EL (cell line): ENCODE measurements at places on chromosomes 11 and 22.
A peak's percentile ranks its signal among the peaks of the same experiment; 100 is the strongest.

DNA sequence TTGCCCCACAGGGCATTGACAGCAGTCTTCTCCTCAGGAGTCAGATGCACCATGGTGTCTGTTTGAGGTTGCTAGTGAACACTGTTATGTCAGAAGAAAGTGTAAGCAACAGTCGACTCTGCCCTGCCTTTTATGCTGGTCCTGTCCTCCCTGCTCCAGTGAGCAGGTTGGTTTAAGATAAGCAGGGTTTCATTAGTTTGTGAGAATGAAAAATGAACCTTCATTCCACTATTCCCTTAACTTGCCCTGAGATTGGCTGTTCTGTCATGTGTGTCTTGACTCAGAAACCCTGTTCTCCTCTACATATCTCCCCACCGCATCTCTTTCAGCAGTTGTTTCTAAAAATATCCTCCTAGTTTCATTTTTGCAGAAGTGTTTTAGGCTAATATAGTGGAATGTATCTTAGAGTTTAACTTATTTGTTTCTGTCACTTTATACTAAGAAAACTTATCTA, at the start of gene HBD:
HBD (minus strand) TSS at position 103 of the 454 bp plus-strand sequence; CDS start at position 53, 50 bp downstream.
- peak; percentile 18 for DNase-seq

- no peak for DNase-seq
Observed at GRCh38 chr11:124935548-124936514, at the start of gene HEPACAM. TSS of gene HEPACAM (minus strand) at chr11:124936047. CDS start at chr11:124936006, 41 bp downstream.

DNA sequence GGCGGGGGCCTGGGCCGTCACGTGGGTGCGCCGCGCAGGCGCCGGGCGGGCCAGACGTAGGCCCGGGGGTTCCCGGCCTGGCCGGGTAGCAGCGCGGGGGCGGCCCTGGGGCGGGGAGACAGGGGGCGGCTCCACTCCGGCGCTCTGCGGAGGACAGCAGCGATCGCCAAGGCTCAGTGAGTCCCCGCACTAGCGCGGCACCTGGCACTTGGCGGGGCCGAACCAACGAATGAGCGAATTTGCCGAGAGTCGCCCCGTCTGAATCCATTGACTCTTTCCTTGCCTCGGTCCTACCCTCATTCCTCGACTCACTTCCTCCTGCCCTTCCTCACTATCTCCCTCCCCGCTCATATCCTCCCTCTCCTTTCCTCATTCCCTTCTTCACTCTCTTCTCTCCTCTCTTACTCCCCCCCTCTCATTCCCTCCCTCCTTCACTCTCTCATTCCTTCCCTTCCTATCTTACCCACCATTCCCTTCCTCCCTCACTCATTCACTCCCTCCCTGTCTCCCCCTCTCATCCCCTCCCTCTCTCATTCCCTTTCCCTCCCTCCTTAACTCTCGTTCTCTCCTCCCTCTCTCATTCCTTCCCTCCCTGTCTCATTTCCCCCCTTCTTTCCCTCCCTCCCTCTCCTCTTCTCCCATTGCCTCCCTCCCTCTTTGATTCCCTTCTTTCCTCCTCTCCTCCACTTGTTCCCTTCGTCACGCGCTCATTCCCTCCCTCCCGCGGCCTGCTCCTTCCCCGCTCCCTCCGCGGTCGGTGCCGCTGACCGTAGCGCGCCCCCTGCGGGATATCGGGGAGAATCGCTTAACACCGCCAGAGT, 476 bp upstream of the KLHL22 start:
- peak; percentile 93 for DNase-seq

GRCh38 chr11:7670641-7671040, 2.7 kb downstream of the CYB5R2 start:
- no peak for DNase-seq

DNA sequence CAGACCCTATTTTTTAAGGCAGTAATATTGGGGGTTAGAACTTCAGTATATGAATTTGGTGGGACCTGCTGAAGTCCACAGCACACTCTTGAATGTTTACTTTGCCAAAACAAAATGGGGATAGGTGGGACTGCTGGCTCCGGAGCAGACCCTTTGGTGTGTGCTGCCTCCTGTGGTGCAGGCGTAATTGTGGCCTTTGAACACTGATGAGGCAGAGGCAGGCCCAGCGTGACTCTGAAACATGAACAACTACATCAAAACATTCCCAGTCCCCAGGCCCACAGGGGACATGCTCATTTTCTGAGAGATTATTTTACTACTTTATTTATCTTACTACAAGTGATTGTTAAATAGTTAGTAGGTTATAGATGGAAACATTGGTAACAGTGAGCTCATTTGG, 225.0 kb upstream of the TBCEL start:
- no peak for DNase-seq

- no peak for DNase-seq
Observed at GRCh38 chr11:69167130-69167915, 11.6 kb downstream of the SMIM38 start.

DNA sequence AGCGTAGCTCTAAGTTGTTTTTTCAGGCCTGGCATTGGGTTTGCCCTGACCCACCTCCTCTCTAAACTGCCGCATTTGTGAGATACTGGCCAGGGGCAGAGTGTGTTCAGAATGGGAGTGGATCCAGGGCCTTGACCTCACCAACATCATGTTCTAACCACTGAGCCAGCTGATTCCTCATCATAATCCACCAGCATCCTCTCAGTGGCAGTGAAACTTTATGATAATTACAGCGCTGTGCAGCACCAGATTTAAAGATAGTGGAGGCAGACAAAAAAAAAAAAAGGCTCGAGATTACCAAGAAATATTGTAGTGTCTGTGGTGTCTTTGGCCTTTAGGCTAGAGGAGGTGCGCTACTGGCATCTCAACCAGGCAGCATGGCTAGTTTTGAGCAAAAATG, 53.0 kb downstream of the KREMEN1 start:
- DNase-seq, result no peak

GRCh38 chr22:33984211-33984610, 63.9 kb upstream of the LARGE1 start:
- DNase-seq, result no peak

- no peak for DNase-seq
Observed at GRCh38 chr22:44269117-44269498, 43.6 kb downstream of the SHISAL1 start.

DNA sequence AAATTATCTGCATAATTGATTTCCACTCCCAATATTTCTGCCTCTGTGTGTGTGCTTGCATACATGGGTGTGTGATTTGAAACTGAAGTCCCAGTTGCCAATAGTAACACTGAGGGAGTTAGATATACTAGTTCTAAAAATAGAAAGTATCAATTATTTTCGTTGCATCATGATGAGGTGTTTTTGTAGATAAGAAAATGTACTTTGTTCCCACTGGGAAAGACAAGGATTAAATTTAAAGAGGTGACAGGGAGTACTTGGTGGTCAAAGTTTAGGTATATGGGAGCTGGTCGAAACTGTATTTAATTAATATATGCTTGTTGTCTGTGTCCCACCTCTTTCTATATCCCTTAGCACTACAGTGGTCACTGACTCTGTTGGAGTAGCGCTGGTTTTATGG, 444.5 kb downstream of the NELL1 start:
- no peak for DNase-seq

- no peak for DNase-seq
Observed at GRCh38 chr11:132671851-132672370, 860.4 kb downstream of the OPCML start.

- no peak for DNase-seq
Observed at GRCh38 chr22:38211556-38211955, 9.8 kb downstream of the MAFF start.

- no peak for DNase-seq
Observed at GRCh38 chr11:46254133-46254491, 23.4 kb upstream of the CREB3L1 start.

DNA sequence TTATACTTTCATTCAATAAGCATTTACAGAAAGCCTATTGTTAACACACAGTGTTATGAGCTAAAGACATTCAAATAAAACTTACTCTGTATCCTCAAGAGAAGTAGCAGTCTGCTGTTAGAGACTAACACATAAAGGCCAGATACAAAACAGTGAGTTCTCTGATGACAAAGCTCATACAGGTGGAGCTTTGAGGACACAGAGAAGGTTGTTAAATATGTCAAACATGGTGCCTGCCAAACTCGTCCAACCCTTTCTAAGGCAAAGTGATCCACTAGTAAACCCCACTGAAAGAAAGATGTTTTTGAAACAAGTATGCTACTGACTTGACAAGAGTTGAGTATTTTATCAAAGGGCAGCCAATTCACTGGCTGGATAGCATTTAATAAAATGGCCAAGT, 70.1 kb downstream of the C2CD3 start:
- no peak for DNase-seq

- no peak for DNase-seq
Observed at GRCh38 chr11:23875176-23875850, 621.5 kb upstream of the LUZP2 start.

DNA sequence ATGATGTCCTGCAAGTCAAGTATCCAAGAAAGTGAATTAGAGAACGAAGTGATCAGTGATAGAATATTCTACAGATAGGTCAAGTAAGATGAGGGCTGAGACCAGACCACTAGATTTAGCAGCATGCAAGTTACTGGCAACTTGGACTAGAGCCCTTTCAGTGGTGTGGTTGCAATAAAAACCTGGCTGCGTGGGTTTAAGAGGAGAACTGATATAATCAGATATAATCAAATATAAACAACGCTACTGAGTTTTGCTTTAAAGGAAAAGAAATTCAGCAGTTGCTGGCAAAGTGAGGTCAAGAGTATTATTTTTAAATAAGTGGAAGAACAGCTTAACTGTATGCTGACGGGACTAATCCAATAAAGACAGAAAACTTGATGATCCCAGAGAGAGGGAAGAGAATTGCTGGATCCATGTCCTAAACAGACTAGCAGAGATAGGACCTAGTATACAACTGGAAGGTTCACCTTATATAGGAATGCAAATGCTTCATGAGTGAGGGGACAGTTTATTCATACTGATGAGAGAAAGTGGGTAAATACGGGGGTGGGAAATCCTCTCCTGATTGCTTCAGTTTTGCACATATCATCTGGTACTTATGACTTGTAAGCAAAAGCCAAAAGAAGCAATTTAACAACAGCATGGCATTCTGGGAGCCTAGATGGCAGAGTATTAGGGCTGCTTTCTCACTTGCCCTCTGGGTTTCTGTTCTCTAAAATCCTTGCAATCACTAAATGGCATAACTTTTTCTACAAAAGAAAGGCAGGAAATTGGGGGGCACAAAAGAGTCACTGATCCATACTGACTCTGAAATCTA, 146.2 kb downstream of the RBFOX2 start:
- DNase-seq, result no peak

GRCh38 chr11:93736129-93736528, 5.2 kb downstream of the TAF1D start:
- DNase-seq, result peak; percentile 47

- DNase-seq, result no peak
Observed at GRCh38 chr11:67605231-67606011, 1.3 kb upstream of the NDUFV1 start.
